ENCODE measurements at places on chromosomes 4 and X.

GRCh38 chr4:129926936-129927335, 831.0 kb downstream of the C4orf33 start:
- DNase-seq: no peak

DNA sequence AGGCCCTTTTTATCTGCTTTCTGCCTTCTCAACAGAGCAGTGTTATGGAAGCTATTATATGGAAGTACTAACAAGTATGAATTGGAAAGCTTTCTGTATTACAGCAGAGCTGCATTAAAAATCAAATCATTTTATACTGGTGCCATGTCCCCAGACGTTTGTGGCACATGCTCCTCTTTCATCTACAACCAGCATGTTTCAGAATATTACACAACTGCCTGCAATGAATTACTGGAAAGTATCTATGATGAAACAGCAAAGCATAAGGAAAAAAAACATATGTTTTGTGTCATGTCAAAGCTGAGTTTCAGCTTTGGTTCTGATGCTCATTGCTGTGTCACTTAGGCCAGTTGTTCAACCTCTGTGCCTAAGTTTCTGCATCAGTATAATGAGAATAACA, 576.8 kb downstream of the GBA3 start:
- DNase-seq: no peak

DNA sequence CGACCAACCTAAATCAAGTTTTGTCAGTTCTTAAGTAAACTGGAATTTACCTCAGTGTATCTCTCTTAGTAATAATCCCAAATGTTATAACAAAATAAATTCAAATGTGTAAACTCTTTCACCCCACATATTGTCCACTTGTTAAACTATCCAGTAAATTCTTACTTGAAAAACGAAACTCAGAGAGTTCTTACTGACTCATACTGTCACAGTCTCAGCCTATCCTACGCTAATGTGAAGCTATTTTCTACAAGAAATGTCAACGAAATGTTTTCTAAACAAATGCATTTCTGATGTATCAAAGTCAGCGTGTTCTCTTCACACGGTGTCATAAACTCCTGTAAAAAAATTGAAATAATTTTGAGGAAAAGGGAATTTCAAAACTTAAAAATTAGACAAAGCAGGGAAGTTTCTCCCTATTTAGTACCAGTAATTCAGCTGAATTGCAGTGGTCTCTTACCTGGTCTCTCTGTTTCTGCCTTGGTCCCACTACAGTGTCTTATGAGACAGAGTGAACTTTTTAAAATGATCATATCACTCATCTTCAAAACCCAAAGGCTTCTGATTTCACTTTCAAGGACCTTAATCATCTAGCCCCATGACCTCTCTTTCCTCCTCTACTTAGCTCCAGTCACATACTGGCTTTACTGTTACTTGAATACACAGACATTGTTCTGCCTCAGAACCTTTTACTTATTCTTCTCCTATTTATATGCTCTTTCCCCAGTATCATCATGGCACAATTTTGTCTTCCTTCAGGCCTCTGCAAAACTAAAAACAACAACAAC, 63.3 kb downstream of the DCAF8L1 start:
- DNase-seq: no peak

DNA sequence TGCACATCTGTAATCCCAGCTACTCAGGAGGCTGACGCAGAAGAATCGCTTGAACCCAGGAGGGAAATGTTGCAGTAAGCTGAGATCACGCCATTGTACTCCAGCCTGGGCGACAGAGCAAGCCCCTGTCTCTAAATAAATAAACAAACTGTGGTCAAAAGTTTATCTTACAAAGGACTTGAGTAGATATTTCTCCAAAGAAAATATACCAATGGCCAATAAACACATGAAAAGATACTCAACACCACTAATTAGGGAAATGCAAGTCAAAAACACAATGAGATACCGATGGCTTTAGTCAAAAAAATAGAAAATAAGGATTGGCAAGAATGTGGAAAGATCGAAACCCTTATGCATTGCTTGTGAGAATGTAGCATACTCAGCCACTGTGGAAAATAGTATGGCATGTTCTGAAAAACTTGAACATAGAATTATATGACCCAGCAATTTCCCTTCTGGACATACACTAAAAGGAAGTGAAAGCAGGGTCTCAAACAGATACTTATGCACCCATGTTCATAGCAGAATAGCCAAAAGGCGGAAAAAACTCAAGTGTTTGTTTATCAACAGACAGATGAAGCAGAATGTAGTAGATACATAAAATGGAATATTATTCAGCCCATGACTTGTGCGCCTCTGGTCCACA, 2.0 kb upstream of the CFAP97 start:
- DNase-seq: no peak

DNA sequence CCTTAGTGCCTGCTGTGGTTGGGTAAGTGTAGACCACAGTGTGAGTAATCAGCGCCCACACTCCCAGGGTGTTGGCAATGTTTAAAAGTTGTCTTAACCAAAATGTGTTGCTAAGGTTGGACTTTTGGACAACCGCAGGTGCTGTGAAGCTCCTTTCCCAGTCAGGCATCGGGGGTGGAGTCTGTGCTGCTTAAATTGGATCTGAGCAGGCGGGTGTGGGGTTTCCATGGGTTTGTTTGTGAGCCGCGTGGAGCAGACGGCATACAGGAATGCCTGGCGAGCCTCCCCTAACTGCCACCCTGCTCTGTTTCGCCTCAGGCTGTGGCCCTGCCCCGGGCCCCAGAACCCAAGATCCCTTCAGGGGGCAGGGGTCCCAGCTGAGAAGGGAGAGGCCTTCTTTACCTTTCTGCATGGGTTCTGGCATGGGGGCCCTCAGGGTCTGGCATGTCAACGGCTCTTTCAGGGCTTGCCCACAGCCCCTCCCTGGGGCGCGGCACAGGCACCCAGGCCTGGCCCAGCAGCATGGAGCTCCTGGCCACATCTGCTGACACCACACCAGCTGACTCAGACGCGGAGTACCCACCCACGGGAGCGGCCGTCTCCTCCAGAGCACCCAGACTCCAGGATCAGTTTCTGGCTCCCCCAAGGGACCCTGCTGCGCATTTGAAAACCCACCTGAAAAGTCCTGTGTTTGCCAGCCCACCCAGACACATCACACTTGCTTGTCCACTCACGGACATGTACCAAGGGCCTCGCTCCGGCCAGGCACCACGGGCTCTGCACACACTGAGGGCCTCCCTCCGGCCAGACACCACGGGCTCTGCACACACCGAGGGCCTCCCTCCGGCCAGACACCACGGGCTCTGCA, 5.1 kb upstream of the SPON2 start:
- no peak for DNase-seq

DNA sequence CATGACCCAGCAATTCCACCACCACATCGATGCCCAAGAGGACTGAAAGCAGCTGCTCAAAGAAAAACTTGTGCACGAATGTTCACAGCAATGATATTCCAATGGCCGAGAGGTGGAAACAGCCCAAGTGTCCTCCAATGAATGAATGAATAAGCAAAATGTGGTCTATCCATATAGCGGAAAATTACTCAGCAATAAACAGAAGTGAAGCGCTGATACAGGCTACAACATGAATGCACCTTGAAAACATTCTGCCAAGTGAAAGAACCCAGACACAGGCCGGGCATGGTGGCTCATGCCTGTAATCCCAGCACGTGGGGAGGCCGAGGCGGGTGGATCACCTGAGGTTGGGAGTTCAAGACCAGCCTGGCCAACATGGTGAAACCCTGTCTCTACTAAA, 5.2 kb upstream of the SLC2A9 start:
- no peak for DNase-seq

GRCh38 chrX:110795645-110796406, at the start of gene CHRDL1:
CHRDL1 (minus strand) TSS chrX:110795817; CDS start chrX:110792181, 3,636 bp downstream.
- DNase-seq: no peak

DNA sequence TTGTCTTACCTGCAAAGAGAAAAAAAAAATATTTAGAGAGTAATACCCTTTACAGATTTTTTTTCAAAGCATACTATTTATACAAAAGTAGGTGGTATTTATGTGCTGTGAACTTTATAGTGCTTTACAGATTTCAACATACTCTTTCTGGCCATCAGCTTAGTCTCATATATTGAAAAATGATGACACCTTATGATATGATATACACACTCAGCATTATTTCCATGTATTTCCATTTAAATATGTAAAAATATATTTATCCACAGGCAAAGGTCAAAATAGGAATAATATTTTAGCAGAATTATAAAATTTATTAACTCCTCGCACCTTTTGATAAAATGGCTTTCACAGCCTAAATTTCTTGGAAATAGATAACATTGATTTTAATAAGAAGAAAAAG, 815.8 kb upstream of the EPHA5 start:
- DNase-seq: no peak

DNA sequence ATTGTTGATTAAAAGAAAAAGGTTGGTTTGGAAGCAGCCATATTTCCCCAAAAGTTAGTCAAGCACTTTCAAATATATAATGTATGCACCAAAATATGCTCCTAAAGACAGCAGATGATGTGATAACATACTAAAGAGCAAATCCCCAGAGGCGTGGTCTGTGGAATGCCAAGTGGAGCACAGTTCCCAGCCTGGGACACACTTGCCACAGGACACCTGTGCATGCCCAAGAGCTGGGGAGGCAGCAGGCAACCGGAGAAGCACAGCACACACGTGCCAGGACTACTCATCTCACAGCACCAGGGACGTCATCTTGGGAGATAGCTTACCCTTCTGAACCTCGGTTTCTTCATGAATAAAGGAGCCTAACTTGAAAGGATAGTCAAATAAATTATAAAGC, 12.5 kb downstream of the STX18 start:
- no peak for DNase-seq

DNA sequence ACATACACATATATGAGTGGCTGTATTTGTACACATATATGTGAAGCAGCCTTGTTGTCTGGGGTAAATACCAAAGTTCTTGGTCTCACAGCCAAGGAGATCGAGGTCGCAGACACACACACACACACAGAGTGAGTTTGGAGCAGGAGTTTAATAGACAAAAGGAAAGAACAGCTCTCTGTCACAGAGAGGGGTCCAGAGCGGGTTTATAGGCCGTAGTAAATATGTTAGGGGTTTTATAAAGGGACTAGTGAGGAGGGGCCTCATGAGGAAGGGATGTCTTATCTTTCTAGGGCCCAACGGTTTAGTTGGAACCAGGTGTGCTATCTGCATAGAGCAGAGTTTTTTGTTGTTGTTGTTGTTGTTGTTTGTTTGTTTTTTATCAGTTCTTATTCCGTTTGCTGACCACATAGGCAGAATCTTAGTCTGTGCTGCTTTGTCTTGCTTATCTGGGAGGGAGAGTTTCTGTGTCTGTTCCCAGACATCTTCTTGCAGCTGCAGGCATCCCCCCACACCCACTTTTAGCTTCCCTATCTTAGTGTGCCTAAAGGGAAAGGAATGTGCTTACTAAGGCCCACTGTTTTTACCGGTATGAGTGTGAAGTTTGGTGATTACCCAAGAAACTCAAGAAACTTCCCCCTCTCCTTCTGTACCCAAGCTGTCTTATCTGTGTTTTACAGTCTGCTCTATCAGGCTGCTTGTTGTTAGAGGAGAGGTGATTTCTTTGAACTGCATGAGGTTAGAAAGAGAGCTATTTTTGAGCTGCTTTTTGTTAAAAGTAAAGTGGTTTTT, 91.9 kb downstream of the TENT5D start:
- DNase-seq: no peak

- DNase-seq: no peak
Measured at GRCh38 chr4:141350122-141350905, 129.6 kb downstream of the ZNF330 start.

- no peak for DNase-seq
Measured at GRCh38 chr4:139606579-139607501, 50.8 kb upstream of the SETD7 start.

- DNase-seq: no peak
Measured at GRCh38 chrX:120310861-120311726, at the start of gene TMEM255A. TMEM255A (minus strand) TSS chrX:120311461; CDS start chrX:120311309, 152 bp downstream.

- no peak for DNase-seq
Measured at GRCh38 chr4:86203176-86203575, 156.7 kb downstream of the MAPK10 start.

- no peak for DNase-seq
Measured at GRCh38 chr4:10085386-10085785, 31.2 kb downstream of the WDR1 start.

Measured in cortex of kidney (tissue), 1 donor.